ENCODE measurements at places on chromosomes 6 and 20.

DNA sequence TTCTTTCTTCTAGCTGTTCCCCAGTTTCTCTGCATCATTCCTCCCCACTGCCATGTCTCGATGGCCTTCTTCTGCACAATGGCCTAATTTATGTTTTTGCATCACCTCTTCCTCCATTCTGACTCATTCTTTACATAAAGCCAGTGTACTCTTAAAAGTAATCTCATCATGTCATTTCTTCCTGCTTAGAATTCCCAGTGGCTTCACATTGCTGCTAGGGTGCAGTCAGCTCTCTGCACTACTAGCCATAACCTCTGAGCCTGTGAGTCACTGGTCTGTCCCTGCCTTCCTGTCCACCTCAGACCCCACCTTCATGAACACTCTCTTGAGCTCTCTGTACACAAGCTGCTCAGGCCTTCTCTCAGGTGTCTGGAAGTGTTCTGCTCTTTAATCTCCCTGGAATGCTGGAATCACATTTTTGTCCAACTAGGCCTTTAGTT is 24.1 kb upstream of the TRIM27 start:
- DNase-seq = peak; percentile 59

DNA sequence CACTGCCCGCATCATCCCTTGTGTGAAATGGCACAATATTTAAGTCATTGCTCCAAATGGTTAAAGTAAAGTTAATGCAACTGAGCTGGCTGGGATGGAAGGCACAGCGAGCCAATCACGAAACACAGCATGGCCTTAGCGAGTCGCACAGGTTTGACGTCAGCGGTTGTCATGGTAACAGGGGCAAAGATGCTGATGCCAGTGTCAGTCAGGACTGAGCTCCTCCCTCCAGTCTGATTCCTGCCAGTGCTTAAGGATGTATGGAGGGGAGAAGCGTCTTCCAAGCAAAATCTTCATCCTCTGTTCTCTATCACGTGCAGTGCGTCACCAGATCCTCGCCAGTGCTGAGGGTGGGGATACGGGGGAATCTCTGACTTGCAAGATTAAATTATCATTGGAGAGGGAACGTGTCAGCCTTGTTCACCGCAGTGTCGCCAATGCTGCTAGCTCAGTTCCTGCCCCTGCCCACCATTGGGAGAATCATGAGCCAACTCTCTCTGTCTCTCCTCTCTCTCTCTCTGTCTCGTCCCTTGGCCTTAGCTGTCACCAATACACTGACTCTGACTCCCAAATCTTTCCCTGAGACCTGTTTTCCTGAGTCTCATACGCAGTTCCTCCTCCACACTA is 24.5 kb downstream of the TSPYL4 start:
- DNase-seq = peak; percentile 91

- peak; percentile 82 for DNase-seq
Measured at GRCh38 chr20:49938173-49939163, 2.3 kb downstream of the RNF114 start.

DNA sequence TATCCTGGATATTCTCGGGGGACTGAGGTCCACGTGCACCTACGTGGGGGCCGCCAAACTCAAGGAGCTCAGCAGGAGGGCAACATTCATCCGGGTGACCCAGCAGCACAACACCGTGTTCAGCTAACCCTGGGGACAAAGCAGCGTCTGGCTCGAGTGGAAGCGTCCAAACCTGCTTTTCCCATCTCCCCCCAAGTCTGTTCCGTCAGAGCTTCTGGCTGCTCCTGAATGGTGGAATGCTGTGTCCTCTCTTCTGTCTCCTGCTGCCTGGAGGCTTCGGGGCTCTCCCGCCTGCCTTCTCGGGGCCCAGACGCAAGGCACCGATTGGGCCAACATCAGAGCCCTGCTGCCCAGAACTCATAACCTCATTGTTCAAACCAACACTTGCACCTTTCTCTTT is 56.7 kb downstream of the GMPR start:
- no peak for DNase-seq

DNA sequence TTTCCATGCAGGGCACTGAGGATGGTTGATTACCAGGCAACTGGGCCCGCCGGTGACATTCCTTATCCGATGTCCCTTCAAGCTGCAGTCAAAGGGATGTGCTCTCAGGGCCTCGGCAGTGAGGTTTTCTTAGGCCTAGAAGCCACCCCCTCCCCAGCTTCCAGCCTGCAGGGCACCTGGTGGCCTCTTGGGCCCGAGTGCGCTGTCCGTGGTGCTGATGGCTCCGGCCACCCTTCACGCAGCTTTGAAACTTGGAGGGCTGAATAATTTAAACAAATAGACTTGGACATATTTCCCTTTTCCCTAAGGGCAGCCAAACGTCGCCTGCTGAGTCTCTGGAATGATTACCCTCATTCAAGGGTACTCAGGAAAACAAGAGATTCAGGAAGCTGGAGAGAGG is 8.9 kb upstream of the MLN start:
- peak; percentile 55 for DNase-seq

GRCh38 chr20:47353692-47354463 is 2.6 kb downstream of the ZMYND8 start:
- no peak for DNase-seq

DNA sequence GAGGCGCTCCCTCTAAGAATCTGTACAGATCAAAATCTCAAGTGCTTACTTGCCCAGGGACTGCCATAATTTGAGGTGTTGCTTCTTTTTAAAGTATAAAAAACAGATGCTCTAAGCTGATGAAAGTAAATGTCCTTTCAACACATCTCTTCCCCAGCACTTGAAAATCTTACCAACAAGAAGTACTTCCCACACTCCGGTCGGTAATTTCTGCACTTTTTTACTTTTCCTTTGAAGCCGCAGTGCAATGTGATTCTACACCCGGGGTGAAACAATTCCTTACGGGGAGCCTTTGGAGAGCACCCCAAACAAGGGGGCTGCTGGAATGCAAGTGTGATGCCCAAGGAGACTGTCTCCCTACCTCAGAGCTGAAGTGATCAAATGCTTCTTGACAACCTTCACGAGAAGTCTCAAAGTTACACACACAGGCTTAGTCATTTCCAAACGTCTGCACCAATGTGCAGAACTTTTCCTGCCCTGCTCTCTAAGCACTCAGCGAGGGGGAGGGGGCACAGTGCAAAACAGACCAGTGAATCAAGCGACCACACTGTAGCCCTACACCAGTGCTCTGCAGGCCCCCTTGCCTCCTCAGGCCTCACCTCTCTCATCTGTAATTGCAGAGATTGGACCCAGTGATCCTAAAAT is 56.7 kb downstream of the ATXN1 start:
- DNase-seq = peak; percentile 79
